ENCODE measurements at places on chromosomes 3 and 15. TPM values are rescaled to one million over a fixed set of nuclear protein-coding genes. Genes with fewer than 3 reads are reported as not detected.

The REC114 gene
- total RNA-seq: not detected

The SNAPC5 gene
- 29.3 TPM for total RNA-seq

The NR1I2 gene
- 0.26 TPM for total RNA-seq

The SPINK8 gene
- not detected for total RNA-seq

The PRTG gene
- not detected for total RNA-seq

The TGM4 gene
- total RNA-seq: not detected

The SLC30A4 gene
- 2.9 TPM for total RNA-seq

The PARL gene
- total RNA-seq: 62.3 TPM

The OCA2 gene
- not detected for total RNA-seq

The IL20RB gene
- total RNA-seq: 1.5 TPM

The PRSS50 gene
- total RNA-seq: not detected

The AMOTL2 gene
- total RNA-seq: not detected

The GOLGA8T gene
- 0.77 TPM for total RNA-seq

The HEMK1 gene
- total RNA-seq: 61.3 TPM

The GAP43 gene
- total RNA-seq: not detected

The MKRN3 gene
- total RNA-seq: 1.4 TPM

The HYKK gene
- 1.7 TPM for total RNA-seq

The MRAS gene
- not detected for total RNA-seq

The GREM1 gene
- total RNA-seq: not detected

The GPR149 gene
- total RNA-seq: not detected

The MYRIP gene
- total RNA-seq: not detected

The CATSPER2 gene
- 1.3 TPM for total RNA-seq

The SNURF gene
- 23.3 TPM for total RNA-seq

The IMPG2 gene
- 0.29 TPM for total RNA-seq

The ZBED2 gene
- total RNA-seq: 90.6 TPM

The CPEB1 gene
- total RNA-seq: not detected

The NR2C2 gene
- total RNA-seq: 56.5 TPM

The ZNF660 gene
- 0.18 TPM for total RNA-seq

The GPR156 gene
- not detected for total RNA-seq

The FBXW12 gene
- total RNA-seq: not detected

The CYP1A2 gene
- total RNA-seq: not detected
